ENCODE measurements at places on chromosomes 6 and 20. TPM values are rescaled to one million over a fixed set of nuclear protein-coding genes. Genes with fewer than 3 reads are reported as not detected.

DNA sequence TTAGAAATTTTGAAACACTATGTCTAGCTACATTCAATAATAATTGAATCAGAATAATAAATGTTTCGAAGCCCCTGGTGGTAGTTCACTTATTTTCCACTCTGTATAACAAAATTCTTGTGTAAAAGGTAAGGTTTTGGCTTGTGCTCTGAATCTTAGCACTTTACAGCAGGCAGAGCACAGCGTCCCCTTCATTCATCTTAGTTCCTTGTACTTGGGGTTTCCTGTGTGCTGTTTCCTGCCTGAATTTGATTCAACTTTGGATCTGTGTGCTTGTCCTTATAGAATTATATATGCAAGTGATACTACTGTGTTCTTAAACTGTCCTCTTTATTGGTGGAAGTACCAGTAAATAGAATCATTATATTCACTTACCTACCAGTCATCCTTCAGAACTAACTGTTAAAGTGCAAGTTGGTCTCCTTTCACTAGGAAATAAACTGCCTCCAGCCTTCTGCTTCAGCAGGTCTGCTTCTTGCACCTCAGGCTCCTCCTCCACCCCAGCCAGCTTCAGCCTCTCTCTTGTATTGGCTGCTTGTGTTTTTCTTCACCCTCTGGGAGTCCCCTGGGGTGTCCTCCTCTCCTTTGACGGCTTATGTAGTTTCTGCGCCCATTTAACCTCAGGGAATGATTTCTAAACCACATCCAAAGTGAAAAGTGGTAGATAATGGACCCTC is 28.8 kb upstream of the TULP4 start:
- H3K27me3 ChIP-seq: no peaks in the 10 kb centered on the region
- H3K4me3 ChIP-seq: no peak overlapping the region
- peak overlapping the region; percentile 41 for H3K27ac ChIP-seq
- H3K36me3 ChIP-seq: peaks cover 5% of the 10 kb centered on the region
- DNase-seq: no peak

- no peak overlapping the region for H3K27ac ChIP-seq
- no peaks in the 10 kb centered on the region for H3K36me3 ChIP-seq
- no peak overlapping the region for H3K4me3 ChIP-seq
- DNase-seq: peak; percentile 54
These were observed 95.1 kb upstream of the MPC1 start for GRCh38 chr6:166477647-166478365.

The OXT gene
- not detected for total RNA-seq

- DNase-seq: peak; percentile 100
- peaks cover 54% of the 10 kb centered on the region for H3K4me1 ChIP-seq
- H3K36me3 ChIP-seq: peaks cover 6% of the 10 kb centered on the region
- peak within 1 kb of the TSS; percentile 93 for H3K27ac ChIP-seq
- H3K4me3 ChIP-seq: peak within 1 kb of the TSS; percentile 87
These were observed at the start of gene PPARD for GRCh38 chr6:35342258-35343091. Gene PPARD (plus strand): TSS chr6:35342558. CDS start chr6:35411088, 68,530 bp downstream.

DNA sequence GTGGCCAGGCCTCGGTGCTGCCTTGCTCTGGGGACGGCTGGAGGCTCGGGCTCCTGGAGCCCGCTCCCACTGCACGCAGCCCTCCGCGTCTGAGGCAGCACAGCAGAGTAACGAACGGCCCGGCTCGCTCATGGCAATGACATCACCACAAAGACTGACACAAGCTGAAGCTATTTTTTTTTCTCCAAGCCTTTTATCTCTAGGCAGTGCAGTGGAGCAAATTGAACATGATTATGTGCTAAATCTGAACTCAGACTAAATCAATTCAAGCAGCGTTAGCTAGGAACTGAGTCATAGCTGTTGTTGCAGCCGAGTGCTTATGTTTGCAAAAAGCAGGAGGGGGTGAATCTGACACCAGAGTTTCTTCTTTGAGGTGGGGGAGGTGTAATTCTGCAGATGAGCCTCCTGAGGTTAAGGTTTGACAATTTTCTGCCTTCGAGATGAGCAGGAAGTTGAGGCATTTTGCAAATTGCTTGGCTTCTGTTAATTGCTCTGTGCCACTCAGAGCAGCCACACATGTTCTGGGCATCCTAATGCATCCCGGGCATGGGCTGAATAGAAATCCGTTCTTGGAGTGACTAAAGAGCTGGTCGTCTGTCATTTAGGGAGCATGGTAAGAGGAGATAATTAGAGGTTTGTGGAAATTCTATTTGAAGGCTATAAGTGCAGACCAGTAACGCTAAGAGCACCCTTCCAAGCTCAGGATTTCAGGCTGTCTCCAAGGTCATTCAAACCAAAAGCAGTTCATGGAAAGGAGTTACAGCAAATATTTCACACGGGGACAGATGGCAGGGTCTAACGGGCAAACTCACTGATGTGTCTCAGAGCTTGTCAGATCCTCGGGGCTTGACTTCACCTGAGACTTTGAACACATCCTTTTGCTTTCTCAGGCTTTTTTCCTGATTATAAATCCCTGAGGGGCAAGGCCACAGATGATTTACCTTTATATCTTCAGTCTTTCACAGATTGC is 155.1 kb upstream of the ENPP5 start:
- H3K4me1 ChIP-seq: peaks cover 5% of the 10 kb centered on the region
- H3K27me3 ChIP-seq: no peaks in the 10 kb centered on the region
- no peaks in the 10 kb centered on the region for H3K36me3 ChIP-seq
- peak; percentile 72 for DNase-seq
- H3K4me3 ChIP-seq: no peak overlapping the region

The MBOAT1 gene
- total RNA-seq: 14.0 TPM

The FERMT1 gene
- total RNA-seq: 1.3 TPM

The SLC25A27 gene
- 17.8 TPM for total RNA-seq

Measured in spleen (tissue), 13 donors.